ENCODE measurements at places on chromosomes 2 and 18. TPM values are rescaled to one million over a fixed set of nuclear protein-coding genes. Genes with fewer than 3 reads are reported as not detected.

NPHP1 gene
- total RNA-seq, result 8.0 TPM

RESP18 gene
- total RNA-seq, result not detected

VAMP5 gene
- total RNA-seq, result 0.11 TPM

SCN2A gene
- total RNA-seq, result not detected

CYP27C1 gene
- total RNA-seq, result 3.3 TPM

ING5 gene
- 23.1 TPM for total RNA-seq

DCC gene
- total RNA-seq, result not detected

RAB6D gene
- not detected for total RNA-seq

CCDC195 gene
- total RNA-seq, result not detected

MEIS1 gene
- 2.6 TPM for total RNA-seq

CCL20 gene
- 4.4 TPM for total RNA-seq

SERPINB10 gene
- total RNA-seq, result not detected

POTEJ gene
- not detected for total RNA-seq

SIX2 gene
- 0.35 TPM for total RNA-seq

SAG gene
- not detected for total RNA-seq

CHPF gene
- 32.4 TPM for total RNA-seq
